Aorta (tissue), 5 donors: ENCODE measurements at places on chromosomes 2 and 18.

- no peak for DNase-seq
These were observed 90.5 kb downstream of the CHST9 start for GRCh38 chr18:27094621-27095020.

GRCh38 chr2:205543937-205544702, 138.2 kb upstream of the NRP2 start:
- DNase-seq = no peak

DNA sequence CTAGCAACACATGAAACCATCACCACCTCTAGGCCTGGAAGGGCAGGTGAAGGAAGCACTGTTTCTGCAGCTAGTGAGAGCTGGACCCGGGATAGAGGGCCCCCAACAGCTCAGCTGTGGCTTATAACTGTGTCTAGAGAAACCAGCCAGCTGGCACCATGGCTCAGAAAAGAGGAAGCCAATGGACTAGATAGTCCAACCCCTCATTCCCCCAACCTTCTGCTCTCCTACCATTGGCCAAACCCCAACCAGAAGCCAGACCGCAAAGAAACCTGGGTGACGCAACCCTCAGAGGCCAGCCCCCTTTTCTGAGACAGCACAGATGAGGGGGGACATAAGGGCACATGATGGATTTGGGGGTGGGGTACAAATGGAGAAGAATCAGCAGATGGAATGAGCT, 24.3 kb downstream of the SMYD1 start:
- DNase-seq = no peak

DNA sequence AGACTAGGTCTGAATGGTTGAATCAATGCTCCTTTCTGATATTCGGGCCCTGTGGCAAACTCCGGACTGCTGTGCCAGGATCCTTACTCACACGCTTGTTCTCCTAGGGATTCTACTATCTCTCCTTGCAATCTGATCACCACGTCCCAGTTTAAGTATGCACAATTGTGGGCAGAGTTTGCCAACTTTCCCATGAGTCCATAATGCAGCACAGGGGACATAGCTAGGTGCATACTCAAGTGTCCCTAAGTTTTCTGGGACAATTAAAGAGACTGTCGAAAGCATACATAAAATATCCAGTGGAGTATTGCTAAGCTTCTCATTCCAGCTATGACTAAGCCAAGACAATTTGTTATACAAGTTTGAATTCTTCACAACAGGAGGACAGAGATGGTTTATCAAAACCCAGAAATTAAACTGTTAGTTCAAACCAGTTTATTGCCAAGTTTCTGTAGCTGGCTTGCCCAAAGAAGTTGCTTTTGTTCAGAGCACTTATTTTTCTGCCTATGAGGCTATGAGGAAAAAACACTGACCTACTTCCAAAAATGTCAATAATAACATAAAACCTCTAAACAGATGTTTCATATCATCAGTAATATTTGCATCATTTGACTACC, 136.1 kb downstream of the EXOC6B start:
- DNase-seq = no peak
